ENCODE measurements at places on chromosomes 4 and X.

DNA sequence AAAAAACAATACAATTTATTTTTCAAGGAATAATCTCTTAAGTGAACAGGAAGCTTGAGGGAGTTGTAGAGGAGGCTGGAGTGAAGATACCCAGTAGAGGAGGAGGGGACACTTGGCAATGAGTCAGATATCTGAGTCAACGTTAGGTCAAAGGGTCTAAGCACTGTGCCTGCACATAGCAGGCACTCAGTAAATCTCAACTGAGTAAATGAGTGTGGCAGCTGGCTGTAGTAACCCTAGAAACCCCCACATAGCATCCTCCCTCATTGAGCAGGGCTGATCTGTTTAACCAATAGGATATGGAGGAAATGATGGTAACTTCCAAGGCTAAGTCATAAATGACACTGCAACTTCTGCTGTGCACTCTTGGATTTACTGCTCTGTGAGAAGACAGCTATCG, 186.0 kb upstream of the FAM241A start:
- no peak for DNase-seq

DNA sequence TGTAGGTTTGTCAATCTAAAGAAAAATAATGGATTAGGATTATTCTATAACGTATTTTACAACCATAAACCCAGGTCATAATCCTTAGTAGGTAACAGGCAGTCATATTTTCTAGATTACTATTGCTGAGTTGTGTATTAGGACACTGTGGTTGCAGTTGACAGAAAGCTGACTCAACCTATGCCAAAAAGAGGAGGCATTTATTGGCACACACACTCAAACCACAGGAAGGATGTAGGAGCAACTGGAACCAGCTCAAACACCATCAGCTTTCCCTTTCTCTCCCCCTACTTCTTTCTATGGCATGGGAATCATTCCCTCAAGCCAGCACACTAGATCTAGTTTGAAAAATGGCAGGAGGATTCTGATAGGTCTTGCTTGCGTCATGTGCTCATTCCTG, 136.4 kb upstream of the FAM9C start:
- DNase-seq, result no peak

DNA sequence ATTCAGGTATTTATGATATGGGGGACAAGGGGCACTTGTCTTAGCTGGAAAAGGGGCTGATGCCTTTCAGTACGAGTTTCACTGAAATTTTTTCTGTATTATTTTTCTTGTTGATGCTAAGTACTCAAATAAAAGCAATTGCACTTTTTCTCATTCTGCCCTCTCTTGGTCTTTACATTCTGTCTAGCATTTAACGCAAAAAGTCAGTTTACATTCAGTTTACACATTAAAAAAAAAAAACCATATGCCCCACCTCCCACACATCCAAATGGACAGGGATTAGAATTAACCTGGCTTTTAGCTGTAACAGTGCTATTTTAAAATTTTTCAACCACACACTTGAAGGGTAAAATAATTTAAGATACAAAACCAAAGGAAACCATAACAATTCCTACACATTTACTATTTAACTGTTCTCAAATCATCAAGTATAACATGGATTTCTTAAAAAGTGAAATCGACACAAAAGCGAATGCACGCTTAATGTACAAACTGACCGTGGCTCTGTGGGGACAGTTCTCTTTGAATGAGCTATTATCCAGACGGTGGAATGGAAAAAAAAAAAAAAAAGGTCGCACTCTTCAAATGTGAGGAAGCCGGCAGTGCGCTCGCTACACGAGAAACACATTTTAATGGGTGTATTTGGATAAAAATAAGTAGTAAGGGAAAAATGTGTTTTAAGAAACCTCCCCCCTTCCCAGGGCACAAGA, 1.4 kb downstream of the AMMECR1 start:
- DNase-seq, result no peak

GRCh38 chr4:116233971-116234370, 851.4 kb downstream of the TRAM1L1 start:
- no peak for DNase-seq

- DNase-seq, result no peak
Measured at GRCh38 chr4:125689805-125690204, 375.1 kb downstream of the FAT4 start.

DNA sequence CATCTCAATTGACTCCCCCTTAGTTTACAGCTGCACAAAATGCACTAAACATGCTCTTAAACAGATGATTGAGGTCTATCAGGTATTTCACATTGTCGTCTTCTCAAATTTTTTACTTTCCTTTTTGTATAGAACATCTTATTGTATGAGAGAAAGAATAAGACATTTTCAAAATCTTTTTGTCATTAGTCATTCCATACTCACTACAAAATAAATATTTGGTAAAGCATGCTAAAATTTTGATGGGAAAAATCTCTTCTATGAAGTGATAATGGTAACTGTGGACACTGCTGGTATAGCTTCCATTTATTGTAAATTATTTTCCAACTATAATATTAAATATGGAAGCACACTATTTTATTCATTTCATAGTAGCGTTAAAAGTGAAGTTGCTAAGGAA, 185.6 kb upstream of the FSTL5 start:
- DNase-seq, result no peak

GRCh38 chr4:126742885-126743284, 889.9 kb upstream of the INTU start:
- no peak for DNase-seq

- no peak for DNase-seq
Measured at GRCh38 chr4:20019310-20020015, 232.2 kb upstream of the SLIT2 start.

- no peak for DNase-seq
Measured at GRCh38 chrX:40173143-40174000, 75.6 kb upstream of the BCOR start.

- no peak for DNase-seq
Measured at GRCh38 chr4:74537459-74537858, 92.5 kb downstream of the AREG start.

DNA sequence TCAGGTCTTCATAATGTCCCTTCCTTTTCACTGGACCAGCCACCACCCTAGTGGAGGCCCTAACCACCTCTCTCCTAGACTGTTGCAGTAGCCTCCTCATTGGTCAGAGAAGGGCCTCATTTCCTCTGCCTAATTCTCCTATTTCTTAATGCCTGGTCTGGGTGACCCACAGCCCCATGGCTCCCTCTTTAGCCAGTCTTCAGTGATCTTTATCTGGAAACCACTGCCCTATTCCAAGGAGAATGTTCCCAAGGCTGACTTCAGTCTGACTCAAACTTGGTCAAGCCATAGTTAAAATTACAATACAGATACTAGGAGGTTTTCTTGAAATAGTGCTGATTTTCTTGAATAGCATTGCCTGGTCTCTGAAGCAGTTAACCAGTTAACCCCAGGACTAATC, 53.6 kb upstream of the PRPS1 start:
- no peak for DNase-seq

- no peak for DNase-seq
Measured at GRCh38 chr4:159487284-159487747, 384.4 kb downstream of the RAPGEF2 start.

GRCh38 chr4:75512386-75513211, 1.6 kb downstream of the RCHY1 start:
- DNase-seq, result no peak

GRCh38 chr4:176125063-176125462, 59.4 kb downstream of the WDR17 start:
- DNase-seq, result no peak

DNA sequence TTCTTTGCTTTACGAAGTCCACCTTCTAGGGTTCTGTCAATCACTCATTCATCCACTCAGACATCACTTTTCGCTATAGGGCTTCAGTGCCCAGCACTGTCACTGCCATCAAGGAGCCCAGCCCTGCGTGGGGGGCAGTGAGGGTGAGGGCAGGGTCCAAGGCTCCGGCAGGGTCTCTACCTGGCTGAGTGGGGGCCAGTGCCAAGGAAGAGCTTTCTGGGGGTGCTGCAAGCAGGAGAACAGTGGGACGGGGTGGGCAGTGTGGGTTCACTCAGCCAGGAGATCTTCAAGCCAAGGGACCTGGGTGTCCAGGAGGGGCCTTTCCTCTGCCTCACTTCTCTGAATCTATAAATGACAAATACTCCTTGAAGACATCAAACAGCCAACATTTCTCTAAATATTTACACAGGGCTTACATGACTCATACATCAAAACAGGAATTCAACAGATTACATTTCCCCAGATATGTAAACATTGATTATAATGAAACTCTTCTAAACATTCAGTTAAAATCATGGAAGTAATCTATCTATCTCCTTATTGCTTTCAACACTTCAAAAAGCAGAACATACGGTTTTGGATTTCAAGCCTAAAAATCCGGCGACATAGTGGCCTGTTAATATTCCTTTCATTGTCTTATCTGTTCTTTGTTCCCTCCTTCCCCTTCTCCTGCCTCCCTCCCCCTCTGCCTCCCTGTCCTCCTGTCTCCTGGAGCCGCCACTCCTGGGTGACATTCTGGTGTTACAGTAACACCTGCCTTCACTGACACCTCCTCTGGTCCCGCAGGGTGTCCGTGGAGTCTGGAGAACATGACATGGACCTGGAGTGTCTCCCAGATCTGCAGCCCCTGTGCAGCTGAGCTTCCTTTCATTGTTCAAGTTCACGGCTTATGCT, 94.4 kb upstream of the ADRA2C start:
- DNase-seq, result no peak

All from stimulated activated CD4-positive, alpha-beta T cell treated with anti-CD3 and anti-CD28 coated beads, Interleukin-2, amount 100 ng/mL, for 24 hours (primary cell).